ENCODE measurements at places on chromosomes 5 and 9. TPM values are rescaled to one million over a fixed set of nuclear protein-coding genes. Genes with fewer than 3 reads are reported as not detected.
A peak's percentile ranks its signal among the peaks of the same experiment; 100 is the strongest.

GRCh38 chr9:75408391-75408790 lies 320.1 kb downstream of the OSTF1 start:
- no peak for DNase-seq

DNA sequence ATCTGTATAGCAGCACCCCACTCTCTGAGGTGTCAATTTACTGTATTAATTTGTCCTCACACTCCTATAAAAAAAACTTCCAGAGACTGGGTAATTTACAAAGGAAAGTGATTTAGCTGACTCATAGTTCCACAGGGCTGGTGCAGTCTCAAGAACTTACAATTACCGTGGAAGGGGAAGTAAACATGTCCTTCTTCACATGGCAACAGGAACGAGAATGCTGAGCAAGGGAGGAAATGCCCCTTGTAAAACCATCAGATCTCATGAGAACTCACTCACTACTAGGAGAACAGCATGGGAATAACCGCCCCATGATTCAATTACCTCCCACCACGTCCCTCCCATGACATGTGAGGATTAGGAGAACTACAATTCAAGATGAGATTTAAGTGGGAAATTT lies 602.6 kb downstream of the MTRR start:
- DNase-seq: no peak

DNA sequence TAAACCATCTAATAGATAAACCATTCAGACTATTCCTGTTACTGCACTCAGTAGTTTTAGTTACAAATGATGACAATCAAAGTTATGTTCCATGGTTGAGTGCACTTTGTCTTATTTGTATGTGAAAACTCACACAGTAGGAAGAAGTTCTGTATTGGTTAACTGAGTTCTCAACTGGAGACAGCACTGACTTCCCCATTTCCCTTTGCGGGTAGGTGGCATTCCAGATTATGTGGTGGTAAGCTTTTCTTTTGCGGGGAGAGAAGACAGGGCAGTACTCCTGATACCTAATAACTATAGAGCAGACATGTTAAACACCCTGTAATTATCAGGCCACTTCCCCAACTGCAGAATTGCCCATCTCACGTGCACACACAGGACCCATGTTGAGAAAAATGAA lies 24.4 kb downstream of the TARS1 start:
- no peak for DNase-seq

DNA sequence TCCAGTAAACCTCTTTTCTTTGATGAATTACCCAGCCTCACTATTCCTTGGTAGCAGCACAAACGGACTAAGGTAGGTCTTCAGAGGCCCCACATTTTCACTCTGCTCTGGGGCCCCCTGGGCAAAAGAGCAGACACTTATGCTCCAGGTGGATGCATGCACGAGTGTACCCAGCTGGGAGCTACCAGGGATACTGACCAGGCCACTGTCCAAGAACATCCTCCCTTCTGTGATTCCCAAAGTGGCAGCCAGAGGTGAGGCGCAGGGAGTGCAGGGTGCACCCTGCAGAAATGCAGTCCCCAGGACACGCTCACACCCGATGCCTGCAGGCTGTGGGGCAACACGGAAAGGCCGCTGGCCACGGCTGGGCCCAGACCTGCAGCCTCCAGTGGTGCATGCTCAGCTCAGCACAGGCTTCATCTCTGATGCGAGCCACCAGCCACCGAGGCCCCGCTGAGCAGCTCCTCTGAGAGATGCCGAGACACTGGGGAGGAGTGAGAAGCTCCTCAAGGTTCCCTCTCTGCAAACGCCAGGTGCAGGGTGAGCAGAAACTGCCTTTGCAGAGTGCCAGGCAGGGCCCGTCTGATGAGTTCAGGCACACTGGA lies 48.1 kb upstream of the OLFM1 start:
- no peak for DNase-seq

DNA sequence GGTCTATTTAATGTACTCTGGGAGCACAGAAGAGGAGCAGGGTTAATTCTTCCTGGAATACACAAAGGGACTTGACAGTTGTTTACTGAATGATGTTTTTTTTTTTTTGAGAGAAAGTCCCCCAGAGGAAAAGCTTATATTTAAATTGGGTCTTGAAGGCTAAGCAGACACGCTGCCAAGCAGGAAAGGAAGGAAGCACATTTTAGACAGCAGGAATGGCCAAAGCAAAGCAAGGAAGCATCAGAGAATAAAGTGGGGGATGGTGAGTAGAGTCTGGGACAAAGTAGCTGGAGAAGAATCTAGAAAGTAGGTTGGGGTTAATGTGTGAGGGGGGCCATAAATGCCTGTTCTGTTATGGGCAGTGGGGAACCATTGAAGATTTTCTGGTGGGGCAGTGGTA lies 21.5 kb downstream of the ZNF346 start:
- DNase-seq: no peak

GRCh38 chr9:120867676-120868338 lies 9.2 kb downstream of the PHF19 start:
- DNase-seq: no peak

DNA sequence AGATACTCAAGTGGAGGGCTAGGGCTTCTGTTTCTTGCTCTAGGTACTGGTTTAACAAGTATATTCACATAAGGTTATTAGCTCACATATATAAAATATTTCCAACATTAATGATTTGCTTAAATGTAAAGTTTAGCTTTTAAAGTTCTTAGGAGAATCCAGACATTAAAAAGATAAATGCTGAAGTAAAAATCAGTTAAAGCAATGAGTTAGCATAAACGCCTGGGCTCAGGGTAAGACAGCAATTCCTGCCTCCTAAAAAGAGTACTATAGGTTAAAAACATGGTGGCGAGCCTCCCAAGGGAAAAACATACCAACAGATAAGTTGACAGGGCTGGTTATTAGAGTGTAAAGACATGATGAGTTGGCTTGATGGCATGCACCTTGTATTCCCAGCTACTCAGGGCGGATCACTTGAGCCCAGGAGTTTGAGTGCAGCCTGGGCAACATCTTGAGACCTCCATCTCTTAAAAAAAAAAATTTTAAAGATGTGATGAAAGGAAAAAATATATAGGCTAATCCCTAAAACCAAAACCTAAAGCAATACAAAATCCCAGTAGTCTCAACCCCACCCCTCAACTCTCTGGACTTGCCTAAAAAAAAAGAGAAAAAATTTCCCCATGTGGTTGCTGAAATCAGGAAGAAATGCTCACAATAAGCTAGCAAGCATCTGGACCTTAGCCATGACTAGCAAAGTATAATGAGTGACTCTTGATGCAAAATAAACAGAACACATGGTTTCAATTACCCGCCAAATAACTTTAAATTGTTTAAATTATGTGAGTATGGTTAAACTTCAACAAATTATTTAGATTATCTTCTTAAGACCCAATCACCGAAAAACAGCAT lies 3.6 kb downstream of the GOLPH3 start:
- no peak for DNase-seq

DNA sequence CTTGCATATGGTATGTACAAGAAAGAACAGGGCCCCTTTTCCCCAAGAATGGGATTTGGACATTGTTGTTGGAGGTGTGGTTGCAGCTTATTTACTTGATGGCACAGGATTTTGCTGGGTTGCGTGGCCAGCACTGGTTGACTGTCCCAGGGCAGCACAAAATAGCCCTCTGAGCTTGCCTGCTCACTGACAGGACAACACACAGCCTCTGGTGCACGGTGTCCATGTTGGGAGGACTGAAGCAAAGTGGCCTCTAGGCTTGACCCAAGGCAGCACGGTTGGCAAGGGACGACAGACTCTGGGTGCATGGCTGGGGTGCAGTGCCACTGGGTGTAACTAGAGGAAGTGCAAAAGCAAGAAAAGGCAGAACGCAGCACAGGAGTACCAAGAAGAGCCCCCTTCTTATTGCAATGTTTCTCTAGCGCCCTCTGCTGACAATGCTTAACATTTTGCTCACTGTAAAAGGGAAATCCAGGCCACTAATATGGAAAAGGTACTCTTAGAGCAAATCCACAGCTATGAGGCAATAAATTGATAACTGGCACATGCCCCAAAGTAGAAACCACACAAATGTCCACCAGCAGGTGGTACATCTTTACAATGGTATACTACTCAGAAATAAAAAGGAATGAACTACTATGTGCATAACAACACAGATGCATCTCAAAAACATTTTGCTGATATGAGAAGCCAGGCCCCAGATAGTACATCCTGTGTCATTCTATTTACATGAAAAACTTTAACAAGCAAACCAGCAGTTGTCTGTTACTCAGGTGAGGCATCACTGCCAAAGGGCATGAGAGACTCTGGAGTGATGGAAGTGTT lies 47.4 kb upstream of the BARX1 start:
- peak; percentile 86 for DNase-seq

- DNase-seq: no peak
Measured at GRCh38 chr9:91035825-91036208, 234.2 kb downstream of the SYK start.

Gene IFNA7
- total RNA-seq: not detected

DNA sequence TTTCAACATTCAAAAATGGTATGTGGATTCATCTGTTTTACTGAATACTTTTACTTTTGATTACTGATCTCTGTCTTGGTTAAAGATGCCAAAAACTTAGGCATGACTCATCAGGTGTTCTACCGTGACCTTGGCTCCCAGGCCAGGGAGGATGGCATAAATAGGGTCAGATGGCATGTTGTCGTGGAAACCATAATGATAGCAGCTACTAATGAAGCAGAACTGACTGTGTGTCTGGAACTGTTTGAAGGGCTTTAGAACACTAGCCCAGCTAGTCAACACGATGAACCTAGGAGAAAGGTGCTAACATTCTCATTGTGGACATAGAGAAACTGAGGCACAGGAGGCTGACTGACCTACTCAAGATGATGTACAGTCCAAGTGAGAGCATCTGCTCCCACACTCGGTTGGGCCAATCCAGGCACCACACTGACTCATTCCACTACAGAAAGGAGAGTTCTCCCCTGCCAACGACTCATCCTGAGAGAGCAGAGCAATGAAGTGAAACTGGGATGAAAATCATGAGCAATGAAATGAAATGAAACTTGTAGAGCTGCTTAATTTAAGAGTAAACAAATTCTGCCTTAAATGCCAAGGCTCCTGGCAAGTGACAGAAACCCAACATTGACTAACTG lies 116.0 kb downstream of the TENT4A start:
- DNase-seq: no peak

DNA sequence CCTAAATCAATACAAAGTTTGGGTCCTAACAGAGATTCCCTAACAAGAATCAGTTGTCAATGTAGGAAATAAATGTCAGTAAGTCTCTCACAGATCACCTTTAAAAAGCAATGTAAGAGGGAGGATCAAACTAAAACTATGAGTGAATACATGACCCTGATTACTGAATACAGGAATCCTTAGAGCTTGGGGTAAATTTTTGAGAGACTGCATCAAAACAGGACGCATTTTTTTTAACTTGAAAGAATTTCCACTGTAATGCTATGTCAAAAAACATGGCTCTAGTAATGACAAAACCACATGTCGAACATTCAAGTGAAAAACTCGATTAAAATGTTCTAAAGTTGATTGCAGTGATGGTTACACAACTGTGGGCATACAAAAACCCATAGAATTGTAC lies 21.9 kb downstream of the ZDHHC21 start:
- DNase-seq: no peak

DNA sequence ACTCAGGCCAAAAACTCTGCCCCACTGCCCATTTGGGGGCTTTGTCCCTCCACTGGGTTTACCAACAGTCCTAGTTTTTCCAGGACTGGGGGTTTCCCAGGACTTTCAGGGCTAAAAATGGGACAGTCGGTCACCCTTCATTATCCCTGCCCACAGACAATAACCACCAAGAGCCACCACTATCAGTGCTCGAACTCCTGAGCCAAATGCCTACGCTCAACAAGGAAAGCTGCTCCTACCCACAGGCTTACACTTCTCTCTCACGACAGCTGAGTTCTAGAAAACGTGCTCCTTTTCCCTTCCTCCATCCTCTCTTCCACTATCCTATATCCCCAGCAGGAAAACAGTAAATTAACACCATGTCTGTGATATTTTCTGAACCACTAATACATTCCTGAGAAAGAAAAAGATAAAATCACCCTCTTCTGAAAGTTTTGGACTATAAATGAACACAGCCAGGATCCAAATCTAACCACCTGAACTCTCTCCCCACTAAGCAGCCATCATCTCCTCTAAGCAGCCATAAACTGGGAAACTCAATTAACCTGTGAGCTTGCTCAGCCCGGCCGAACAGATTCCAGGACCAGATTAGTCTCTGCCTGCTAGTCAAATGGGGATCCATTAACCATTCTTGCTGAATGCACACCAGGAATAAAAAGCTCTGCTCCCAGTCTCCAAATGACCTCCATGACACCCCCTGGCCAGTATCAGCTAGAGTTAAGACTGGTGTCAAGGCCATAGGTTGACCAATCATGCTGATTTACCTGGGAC lies 41.8 kb downstream of the KLHL3 start:
- no peak for DNase-seq

Gene MEGF10
- 28.3 TPM for total RNA-seq

DNA sequence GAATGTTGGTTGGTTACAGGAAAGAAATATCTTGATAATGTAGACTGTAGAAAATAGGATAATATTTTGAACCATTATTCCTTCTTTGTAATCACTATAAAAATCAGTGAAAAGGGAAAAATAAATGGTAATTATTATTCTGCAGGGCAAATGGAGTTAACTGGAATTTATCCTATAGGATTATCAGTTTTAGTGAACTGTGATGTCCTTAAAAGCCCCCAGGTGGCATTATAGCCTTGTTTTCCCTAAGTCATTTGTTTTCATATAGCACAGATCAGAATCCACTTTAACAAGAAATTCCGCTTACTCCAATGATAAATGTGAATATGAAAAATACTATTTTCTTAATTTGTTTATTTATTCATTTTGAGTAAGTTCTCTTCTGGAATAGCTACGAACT lies 26.2 kb upstream of the WDR41 start:
- peak; percentile 72 for DNase-seq

DNA sequence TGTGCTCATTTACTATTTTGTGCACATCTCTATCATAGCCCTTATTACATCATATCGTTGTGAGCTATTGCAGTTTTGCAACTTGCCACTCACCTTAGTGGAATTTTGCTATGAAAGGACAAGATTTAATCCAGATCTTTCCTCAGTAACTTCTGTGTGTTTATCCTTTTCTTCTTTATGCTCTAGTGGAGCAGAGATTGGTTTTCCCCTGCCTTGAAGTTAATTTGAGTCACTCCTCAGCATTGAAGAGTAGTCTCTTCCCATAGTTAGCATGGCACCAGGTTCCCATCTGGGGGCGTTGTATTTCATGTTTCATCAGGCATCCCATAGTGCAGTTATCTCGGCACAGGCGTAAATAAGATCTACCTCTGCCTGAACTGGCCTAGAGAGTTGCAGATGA lies 510.4 kb downstream of the PSAT1 start:
- no peak for DNase-seq

Measured in GM23338 (cell line).